ENCODE measurements at places on chromosomes 16 and 17.

DNA sequence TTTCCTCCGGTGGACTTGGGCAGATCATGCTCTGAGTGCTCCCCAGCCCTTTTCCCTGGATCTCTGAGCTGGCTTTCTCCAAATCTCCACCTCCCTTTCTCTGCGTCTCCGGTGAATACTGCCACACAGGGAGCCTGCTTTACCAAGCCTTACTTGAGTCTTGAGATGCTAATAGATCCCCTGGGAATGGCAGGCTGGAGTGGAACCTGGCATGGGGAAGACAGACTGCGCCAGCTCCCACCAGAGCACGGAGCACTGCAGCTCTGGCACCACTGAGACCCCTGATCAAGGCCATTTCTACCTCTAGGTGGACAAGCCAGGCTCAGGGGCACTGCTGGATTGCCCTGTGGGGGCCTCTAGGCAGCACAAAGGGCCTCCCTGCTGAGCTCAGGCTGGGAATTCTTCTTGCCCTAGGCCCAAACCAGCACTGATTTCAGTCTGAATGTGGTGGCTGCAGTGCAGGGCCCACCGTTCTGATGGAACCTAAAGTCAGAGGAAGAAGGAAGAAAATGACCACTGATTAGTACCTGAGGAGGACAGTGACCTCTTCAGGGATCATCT, 74.3 kb upstream of the CRHR1 start:
- DNase-seq = no peak

DNA sequence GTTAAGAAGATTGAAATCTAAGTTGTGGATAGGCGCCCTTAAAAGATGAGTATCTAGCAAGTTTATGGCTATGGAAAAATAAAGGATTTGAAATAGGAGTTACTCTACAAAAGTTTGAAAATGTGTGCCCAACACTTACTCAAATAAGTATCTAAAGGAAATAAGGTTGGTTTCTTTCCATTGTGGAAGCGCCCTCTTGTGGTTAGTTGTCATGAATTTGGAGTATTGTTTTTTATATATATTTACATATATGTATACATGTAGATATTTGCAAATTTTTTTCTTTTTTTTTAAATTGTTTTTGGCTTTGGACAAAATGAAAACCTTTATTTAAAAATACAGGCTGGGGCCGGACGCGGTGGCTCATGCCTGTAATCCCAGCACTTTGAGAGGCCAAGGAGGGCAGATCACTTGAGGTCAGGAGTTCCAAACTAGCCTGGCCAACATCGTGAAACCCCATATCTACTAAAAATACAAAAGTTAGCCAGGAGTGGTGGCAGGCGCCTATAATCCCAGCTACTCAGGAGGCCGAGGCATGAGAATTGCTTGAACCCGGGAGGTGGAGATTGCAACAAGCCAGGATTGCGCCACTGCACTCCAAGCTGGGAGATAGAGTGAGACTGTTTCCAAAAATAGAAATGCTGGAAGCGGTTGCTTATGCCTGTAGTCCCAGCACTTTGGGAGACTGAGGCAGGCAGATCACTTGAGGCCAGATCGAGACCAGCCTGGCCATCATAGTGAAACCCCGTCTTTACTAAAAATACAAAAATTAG, 24.0 kb upstream of the VPS4A start:
- no peak for DNase-seq

- DNase-seq = no peak
Observed at GRCh38 chr16:87367529-87367928, 16.0 kb downstream of the FBXO31 start.

- no peak for DNase-seq
Observed at GRCh38 chr16:85431431-85432124, 181.5 kb upstream of the GSE1 start.

Data from activated CD4-positive, alpha-beta T cell treated with anti-CD3 and anti-CD28 coated beads, Interleukin-2, amount 50 U/mL, for 48 hours (primary cell).